Aorta (tissue), 5 donors: ENCODE measurements at places on chromosomes 12 and 14. TPM values are rescaled to one million over a fixed set of nuclear protein-coding genes. Genes with fewer than 3 reads are reported as not detected.

GRCh38 chr14:26463136-26463535, 134.7 kb downstream of the NOVA1 start:
- H3K4me1 ChIP-seq: no peaks in the 10 kb centered on the region
- H3K27me3 ChIP-seq: no peaks in the 10 kb centered on the region
- no peak for DNase-seq
- no peaks in the 10 kb centered on the region for H3K36me3 ChIP-seq
- no peak overlapping the region for H3K27ac ChIP-seq

DNA sequence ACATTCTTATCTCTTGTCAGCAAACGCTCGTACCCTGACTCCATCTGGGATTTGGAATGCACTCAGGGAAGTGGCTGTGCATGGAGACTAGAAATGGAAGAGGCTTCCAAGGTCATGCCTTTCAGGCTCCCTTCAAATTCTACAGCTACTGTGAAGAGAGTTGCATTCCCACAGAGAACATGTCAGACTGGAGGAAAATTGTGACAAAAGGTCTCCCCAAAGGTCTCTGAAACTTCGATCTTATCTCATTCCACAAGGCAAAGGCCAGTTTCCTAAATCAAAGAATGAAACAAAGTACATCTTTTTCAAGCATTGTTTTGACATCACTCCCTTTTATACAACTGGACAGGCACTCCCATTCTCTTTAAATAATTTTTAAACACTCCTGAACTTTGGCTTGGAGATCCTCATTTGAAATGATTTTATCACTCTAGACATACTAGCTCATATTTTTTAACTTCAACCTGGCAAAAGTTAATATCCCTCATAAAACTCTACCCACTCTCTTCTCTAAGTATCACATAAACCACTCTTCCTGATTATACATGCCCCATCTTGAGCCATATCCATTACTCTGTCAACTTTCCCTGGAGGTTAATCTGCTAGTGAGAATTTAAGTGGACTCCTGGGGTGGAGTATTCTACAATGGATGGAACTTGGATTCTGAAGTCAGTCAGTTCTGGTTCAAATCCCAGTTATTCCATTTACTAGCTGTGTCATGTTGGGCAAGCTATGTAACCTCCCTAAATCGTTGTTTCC, 218.1 kb upstream of the HMGA2 start:
- H3K27ac ChIP-seq: no peak overlapping the region
- peaks cover 3% of the 10 kb centered on the region for H3K4me1 ChIP-seq
- no peaks in the 10 kb centered on the region for H3K36me3 ChIP-seq
- DNase-seq: no peak
- no peaks in the 10 kb centered on the region for H3K27me3 ChIP-seq
- H3K4me3 ChIP-seq: no peak overlapping the region

GRCh38 chr14:91163316-91163715, 49.4 kb downstream of the DGLUCY start:
- H3K27me3 ChIP-seq: no peaks in the 10 kb centered on the region
- no peak overlapping the region for H3K27ac ChIP-seq
- no peaks in the 10 kb centered on the region for H3K4me1 ChIP-seq
- no peaks in the 10 kb centered on the region for H3K36me3 ChIP-seq

DNA sequence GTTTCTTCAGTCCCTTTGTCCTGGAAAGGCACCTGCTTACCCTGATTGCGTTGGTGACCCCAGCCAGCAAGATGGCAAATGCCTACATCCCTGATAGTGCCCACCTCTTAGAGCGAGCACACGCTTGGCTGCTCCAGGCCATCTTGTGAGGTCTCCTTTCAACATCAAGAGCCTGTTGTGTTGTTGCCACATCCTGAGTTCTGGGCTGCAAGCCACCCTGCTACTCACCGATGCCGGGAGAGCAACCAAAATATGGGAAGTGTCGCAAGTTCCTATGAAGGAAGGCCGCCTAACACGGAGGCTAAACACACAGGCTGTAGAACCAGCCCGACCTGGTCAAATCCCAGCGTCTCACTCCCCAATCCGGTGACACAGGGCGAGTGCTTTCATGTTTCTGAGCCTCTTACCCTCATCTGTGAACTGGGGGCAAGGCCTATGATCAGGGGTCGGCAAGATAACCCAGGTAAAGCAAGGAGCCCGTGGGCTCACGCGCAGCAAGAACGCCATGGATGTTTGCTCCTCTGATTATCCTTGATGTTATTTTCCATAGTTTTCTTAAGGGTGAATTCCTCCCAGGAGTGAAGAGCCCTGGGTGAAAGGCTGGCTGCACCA, 98.4 kb downstream of the LGMN start:
- no peak overlapping the region for H3K4me3 ChIP-seq
- no peaks in the 10 kb centered on the region for H3K4me1 ChIP-seq
- H3K27me3 ChIP-seq: no peaks in the 10 kb centered on the region
- H3K36me3 ChIP-seq: peaks cover 4% of the 10 kb centered on the region
- H3K27ac ChIP-seq: peak overlapping the region; percentile 98

DNA sequence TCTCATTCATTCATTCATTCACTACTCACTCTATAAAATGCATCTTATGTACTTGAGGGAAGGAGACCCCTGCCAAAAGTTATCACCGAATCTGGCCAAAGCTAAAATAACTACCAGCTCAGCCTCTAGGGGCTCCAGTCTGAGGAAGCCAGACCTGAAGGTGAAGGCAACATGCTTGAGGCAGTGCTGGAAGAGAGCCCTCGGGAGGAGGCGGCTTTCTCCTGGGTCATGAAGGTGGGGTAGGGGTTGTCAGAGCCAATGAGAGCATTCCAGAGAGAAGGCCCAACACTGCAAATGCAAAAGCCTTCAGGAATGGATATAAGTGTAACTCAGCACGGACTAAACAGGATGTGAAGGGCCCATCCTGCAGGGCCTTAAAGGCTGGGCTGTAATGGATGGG, 62.4 kb downstream of the GSC start:
- no peak overlapping the region for H3K27ac ChIP-seq
- no peak overlapping the region for H3K4me3 ChIP-seq
- H3K4me1 ChIP-seq: no peaks in the 10 kb centered on the region
- no peaks in the 10 kb centered on the region for H3K27me3 ChIP-seq
- no peaks in the 10 kb centered on the region for H3K36me3 ChIP-seq

DNA sequence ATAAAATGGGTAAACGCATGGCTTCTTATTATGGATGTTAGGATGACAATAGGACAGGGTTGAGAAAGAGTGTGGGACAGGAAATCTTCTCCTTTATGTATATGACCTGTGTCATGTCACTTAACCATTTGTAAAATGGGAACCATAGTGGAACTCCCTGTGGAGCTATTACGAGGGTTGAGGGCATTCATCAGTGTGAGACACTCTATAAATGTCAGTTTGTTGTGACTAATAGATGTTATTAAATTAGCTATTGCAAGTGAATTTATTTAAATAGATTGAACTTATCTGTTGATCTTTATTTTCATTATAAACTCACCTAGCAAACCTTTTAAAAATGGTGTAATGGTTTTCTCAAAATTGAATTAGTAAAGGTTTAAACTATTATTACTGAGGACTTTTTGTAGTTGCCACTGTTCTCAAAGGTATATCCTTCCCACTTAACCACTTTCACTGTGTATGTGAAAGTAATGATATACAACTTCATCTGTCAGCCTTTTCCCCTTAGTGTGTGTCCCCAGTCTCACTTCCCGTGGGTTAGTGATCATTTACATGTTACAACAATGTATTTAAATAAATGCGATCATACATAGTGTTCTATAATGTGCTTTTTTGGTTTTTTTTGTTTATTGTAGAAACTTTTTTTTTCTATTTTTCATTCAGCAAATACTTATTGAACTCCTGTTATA, 17.1 kb downstream of the HELB start:
- no peaks in the 10 kb centered on the region for H3K27me3 ChIP-seq
- H3K27ac ChIP-seq: no peak overlapping the region
- no peaks in the 10 kb centered on the region for H3K4me1 ChIP-seq
- no peak overlapping the region for H3K4me3 ChIP-seq
- no peak for DNase-seq

DNA sequence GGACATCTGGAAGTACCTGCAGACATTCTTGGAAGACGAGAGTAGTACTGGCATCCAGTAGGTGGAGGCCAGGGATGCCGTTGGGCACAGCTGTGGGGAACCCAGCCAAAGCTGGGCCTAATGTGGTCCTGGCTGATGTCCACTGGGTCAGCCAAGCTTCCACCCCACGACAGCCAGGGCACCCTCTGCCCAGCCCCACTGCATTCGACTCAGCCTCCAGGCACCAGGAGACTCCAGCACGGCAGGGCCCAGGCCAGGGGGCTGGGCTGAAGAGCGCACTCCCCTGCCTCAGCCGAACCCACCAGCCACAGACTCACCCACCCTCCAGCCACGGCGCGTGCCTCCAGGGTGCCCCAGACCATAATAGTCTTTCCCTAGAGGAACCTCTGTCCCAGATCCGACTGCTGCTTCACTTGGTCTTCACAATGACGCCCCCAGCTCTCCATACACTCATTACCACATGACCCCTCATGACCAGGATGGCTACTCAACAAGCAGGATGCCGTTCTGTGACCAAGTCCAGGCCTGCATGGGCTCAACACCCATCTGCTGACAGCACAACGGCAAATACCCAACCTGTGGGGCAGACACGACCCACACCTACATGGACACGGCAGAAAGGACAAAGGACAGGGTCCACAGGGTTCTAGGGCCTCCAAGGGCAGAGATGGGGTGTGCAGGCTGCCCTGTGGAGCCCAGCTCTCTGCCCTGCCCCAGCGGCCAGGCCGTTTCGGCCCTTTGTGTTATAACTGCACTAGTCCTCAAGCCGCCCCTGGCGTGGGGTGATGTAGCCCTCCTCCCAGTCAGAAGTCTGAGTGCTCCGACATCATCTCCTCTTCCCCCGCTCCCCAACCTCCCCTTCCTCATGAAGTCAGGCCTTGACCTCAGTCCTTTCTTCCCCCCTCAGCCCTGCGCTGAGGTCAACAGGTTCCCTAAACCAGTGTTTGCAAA, 22.8 kb downstream of the ITPK1 start:
- DNase-seq: no peak
- no peaks in the 10 kb centered on the region for H3K27me3 ChIP-seq
- no peak overlapping the region for H3K4me3 ChIP-seq
- H3K36me3 ChIP-seq: no peaks in the 10 kb centered on the region
- no peak overlapping the region for H3K27ac ChIP-seq
- peaks cover 2% of the 10 kb centered on the region for H3K4me1 ChIP-seq

DNA sequence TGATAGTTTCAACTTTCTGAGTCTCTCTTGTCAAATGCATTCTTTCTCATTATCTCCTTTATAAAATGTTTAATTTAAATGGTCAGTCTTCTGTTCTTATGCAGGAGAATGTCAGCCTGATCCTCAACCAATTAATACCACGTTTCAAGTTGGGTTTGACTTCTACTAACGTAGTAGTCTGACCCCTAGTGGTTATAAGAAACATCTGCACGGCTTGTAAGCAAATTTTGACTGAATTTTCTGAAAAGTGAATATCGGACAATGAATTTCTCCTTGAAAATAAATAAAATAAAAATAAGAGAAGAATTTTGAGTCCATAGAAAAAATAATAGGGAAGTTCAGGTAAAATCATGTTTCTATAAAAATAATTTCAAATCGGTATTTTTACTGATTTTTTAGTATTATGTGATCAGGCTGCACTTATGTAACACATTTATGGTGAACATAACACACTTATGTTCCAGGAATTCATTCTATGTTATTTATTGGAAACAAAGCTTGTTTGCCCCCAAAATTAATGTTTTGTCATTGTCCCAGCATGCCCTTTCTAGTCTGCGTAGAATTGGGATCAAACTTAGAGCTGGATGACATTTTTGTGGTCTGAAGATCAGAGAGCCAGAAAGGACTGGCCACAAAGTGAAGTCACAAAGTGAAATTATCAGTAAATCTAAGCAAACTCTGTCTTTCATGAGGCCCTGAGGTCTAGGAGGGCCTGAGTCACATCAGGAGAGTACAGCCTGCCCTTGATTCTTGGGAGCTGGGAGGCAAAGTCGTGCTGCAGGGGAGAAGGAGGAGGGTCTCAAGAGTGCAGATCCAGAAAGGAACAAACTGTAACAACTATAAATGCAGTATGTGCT, 101.2 kb upstream of the STXBP6 start:
- peaks cover 1% of the 10 kb centered on the region for H3K27me3 ChIP-seq
- H3K27ac ChIP-seq: no peak overlapping the region
- H3K4me3 ChIP-seq: no peak overlapping the region
- no peaks in the 10 kb centered on the region for H3K4me1 ChIP-seq
- no peak for DNase-seq
- no peaks in the 10 kb centered on the region for H3K36me3 ChIP-seq

DNA sequence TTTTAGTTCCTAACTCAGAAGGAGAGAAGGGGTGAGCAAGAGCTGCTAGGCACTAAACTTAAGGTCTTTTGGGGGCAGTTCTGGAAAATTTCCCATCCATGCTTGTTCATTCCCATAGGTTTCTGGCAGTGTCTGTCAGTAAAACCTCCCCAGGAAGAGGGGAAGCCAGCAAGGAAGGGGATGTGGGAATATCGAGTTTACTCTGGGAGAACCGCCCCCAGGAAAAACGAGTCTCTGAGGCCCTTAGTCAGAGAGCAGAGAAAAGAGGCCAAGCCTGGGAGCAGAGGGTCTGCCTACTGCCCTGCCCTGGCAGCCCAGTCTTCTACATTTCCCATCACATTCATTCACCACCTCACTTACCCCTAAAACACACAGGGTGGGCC, 55.9 kb downstream of the TMCC3 start:
- no peak for DNase-seq
- H3K27me3 ChIP-seq: no peaks in the 10 kb centered on the region
- H3K4me3 ChIP-seq: no peak overlapping the region

GRCh38 chr12:18782827-18783226, 44.9 kb downstream of the CAPZA3 start:
- H3K4me3 ChIP-seq: no peak overlapping the region
- DNase-seq: no peak
- no peak overlapping the region for H3K27ac ChIP-seq
- H3K4me1 ChIP-seq: no peaks in the 10 kb centered on the region
- H3K27me3 ChIP-seq: no peaks in the 10 kb centered on the region

DNA sequence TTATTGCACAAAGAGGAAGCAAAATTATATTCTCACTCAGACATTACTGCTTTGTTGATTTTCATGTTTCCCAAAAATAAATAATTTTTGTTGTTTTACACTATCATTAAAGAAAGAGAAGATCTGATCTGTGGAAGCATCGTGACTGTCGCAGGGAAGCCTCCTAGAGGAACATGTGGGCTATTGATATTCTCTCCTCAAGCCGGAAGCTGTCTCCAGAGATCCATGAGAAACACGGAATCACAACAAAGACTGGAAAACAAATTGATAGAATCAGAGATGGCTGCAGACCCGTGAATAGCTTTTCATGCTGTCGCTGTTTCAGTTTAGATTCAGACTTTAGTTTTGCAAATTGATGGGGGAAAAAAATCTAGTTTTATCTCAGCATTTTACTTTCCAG, 235.2 kb upstream of the TMPO start:
- no peaks in the 10 kb centered on the region for H3K27me3 ChIP-seq
- no peak overlapping the region for H3K27ac ChIP-seq
- no peaks in the 10 kb centered on the region for H3K36me3 ChIP-seq
- no peaks in the 10 kb centered on the region for H3K4me1 ChIP-seq

- no peaks in the 10 kb centered on the region for H3K27me3 ChIP-seq
- no peak overlapping the region for H3K27ac ChIP-seq
- H3K4me3 ChIP-seq: no peak overlapping the region
- H3K4me1 ChIP-seq: no peaks in the 10 kb centered on the region
Observed at GRCh38 chr12:119621878-119622277, 28.3 kb downstream of the TMEM233 start.

Gene SELPLG
- total RNA-seq: 13.0 TPM

Gene PRB3
- not detected for total RNA-seq
